NCI-H1930 (cell line): ENCODE measurements at places on chromosomes 5 and 9.

GRCh38 chr9:506281-506680 is 291.6 kb downstream of the DOCK8 start:
- no peak for DNase-seq

DNA sequence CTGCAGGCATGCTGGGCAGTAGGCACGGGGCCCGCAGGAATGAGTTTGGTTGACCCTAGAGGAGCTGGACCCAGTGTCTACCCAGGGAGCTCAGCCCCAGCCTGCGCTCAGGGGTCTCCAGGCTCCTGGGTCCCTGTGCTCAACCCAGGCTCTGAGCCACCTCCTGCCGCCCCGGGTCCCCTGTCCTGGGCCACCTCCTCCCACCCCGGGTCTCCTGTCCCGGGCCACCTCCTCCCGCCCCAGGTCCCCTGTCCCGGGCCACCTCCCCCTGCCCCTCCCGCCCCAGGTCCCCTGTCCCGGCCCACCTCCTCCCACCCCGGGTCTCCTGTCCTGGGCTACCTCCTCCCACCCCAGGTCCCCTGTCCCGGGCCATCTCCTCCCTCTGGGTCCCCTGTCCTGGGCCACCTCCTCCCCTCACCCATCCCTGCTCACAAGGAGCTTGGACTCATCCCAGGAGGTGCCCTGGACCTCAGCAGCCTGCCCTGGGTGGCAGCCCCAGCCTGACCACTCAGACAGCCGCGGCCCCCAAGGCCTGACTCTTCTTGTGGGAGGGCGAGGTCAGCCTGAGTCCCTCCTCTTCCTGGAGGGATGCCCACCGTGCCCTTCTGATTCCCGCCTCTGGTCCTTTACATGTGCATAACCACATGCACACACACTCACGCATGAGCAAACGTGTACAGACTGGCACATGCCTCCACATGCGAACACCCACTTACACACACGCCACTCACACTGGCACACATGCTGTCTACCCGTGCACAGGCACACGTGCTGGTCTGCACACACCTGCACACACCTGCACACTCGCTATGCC is 2.4 kb downstream of the LCN12 start:
- no peak for DNase-seq

DNA sequence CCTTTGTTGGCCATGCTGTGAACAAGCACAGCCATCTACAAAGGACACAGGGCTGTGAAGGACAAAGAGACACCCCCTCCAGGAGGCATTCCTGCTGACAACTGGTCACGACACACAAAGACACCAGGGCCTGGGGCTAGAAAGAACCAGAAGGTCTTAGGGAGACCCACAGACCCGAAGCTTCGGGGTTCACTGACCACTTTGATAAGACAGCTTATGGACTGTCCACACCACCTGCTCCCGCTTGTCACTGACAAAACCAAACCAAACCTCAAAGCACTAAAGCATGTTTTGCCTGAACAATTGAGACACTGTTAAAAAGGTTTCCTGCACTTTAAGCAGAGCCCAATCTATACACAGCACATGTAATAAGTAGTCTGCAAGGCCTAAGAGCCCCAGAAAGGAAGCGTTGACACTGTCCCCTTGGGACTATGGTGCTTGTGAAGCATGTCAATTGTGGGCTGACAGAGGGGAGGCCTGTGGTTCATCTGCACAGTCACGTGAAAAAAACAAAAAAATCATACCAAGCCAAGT is 185.0 kb downstream of the GAPVD1 start:
- no peak for DNase-seq

- DNase-seq = no peak
Observed at GRCh38 chr9:129471201-129472019, 149.5 kb downstream of the C9orf50 start.

- no peak for DNase-seq
Observed at GRCh38 chr5:163366757-163367156, 70.6 kb upstream of the CCNG1 start.

- no peak for DNase-seq
Observed at GRCh38 chr9:37746448-37747270, 6.9 kb upstream of the TRMT10B start.

DNA sequence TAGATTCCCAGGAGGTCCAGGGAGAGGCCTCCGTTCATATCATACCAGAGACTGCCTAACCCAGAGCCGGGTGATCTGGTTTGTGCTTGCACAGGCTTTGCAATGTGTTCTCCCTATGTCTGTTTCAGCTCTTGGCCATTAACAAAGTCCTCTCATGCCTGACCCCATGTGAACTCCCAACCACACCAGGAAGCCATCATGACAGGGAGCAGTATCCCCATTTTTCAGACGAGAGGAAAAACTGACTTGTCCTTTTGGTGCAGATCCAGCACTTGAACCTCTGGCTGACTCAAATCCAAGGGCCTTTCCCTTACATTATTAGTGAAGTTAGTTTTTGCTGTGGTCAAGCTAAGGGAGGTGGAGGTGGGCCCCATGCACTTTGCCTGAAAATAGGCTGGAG is 58.4 kb downstream of the TEX10 start:
- no peak for DNase-seq

DNA sequence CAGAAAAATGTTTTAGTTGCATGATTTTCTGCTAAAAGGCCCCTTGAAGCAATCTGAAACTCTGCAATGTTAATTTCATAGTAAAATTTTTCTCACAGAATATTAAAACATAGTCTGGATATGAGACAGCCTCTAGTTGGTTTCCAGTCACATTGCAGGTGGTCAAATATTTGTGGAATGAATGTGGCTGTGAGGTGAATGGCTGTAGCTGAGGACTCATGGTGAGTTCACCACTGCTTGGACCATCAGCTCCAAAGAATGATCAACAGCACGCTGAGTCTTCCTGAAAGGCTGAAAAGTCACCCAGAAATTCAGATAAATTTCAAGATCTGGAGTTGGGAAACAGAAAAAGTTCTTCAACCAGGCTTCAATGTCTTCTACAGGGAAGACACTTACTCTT is 79.8 kb downstream of the MAT2B start:
- no peak for DNase-seq

DNA sequence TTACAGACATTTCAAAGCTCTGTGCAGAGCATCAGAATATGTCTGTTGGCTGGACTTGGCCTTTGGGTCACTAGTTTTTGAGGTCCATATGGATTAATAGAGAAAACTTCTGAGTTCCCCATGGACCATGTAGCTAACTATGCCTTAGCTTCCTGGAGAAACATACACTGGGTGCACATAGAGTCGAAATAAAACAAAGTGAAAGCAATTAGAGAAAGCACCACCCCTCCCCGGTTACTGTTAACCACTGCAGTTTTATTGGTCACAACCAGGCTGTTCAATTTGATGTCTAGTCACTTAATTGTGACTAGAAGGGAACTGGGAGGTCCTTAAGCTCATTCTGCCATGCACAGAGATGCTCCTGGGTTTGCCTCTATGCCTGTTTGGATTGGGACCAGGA is 4.2 kb downstream of the FAM240B start:
- DNase-seq = no peak

GRCh38 chr9:109919736-109920408 is 139.9 kb downstream of the PALM2AKAP2 start:
- DNase-seq = no peak

DNA sequence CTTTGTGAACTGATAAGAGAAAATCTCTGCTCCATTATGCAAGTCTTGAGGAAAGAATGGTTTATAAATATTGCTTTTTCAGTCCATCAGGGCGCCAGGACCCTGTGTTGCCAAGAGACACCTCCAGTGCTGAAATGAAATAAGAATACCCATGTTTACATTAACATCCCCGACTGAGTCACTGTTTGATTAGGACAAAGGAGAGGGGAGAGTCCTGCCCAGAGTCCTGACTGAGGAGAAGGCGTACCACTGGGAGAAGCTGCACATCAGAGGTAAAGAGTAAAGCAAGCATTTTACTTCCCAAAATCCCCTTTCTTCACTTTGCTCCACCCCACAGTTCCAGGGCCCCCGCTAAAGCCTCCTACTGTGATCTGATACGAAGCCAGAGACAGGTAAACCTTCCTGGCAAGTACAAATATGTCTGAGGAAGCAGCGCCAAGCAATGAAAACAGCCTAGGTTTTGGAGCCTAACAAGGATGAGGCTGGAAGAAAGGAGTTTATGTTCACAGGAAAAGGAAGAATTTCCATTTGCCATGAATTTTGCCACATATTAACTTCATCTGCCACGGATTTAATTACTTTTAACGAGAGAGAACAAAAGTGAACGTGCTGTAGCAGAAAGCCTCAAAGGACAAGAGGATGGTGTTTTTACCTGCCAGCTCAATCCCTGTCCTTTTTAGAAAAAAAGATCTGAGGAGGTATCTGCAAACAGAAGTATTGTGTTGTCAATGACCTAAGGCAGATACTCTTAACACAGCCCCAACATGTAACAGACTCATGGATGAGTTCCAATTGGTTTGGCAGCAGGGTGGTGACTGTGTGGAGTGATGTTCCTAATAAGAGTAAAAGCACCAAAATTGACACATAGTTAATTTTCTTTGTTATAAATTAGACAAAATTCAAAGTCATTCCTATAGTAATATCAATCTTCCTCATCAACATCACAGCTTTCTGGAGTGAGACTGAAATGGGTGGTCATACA is 209.4 kb upstream of the TLE4 start:
- peak; percentile 54 for DNase-seq

DNA sequence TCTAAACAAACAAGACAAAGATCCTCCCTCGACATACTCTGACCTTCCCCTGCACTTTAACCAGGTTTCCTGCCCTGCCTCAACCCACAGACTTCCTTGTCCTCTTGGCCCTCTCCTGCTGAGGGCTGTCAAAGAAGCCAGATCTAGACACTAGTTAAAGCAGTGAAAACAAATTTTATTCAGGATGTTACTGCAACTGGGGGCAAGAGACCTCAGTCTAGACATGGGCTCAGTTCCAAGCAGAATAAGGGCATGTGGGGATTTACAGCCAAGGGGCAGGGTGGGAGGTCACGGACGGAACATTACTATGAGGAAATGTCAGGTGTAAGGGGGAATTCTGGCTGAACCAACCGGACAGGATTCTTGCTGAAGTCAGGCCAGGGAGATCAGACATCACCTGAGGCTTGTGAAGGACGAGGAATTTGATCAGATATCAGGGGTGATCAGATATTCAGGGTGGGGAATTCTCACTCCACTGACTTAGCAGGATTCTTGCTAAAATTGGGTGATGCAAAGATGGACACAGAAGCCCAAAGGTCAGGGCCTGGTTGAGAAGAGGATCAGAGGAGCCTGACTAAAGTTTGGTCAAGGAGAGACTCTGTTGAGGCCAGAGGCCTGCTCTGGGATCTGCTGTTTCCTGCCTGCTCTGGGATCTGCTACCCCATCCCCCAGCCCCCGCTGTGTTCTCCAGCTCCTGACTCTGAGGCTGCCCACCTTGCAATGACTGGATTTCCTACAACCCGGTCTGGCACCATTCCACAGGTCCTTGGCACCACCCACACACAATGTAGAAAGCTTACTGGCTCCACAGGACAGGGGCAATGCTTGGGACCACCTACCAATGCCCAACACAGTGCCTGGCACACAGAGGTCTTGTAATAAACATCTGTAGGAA is 21.5 kb downstream of the GABBR2 start:
- no peak for DNase-seq

GRCh38 chr9:105128908-105129600 is 115.4 kb upstream of the SLC44A1 start:
- no peak for DNase-seq
